ENCODE measurements at places on chromosomes 2 and 18.

GRCh38 chr18:74563999-74564398 is 29.7 kb downstream of the CNDP1 start:
- no peak for DNase-seq

DNA sequence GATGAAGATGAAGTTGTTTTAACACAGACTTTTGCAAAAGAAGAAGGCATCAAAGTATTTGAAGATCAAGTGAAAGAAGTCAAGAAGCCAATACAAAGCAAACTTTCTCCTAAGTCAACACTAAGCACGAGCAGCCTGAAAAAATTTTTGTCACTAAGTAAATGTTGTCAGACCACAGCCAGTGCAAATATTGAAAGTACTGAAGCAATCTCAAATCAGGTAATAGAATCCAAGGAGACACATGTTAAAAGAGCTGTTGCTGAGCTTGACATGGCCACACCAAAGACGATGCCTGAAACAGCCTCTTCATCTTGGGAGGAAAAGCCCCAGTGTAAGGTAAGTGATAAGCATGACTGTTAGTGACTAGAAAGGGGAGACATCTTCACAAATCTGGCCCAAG is 75.1 kb downstream of the FSIP2 start:
- DNase-seq = no peak

DNA sequence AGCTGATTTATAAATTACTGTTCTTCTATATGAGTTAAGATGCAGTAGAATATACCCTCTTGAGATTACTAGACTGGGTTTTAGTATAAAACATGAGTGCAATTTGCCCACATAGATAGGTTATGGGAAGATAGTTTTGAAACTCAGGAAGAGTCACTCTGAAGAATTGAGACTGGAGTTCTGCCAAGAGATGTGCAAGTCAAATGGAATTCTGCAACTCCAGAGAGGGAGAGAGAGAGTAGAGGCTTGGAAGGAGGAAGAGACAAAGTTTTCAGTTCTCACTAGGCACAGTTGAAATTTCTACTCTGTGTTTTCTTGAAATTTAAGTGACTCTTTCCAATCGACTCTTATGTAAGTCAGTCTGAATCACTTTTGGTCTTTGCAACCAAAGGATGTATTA is 878.8 kb downstream of the TSN start:
- no peak for DNase-seq

- no peak for DNase-seq
Measured at GRCh38 chr2:16008331-16008850, 68.0 kb downstream of the MYCN start.

- no peak for DNase-seq
Measured at GRCh38 chr2:240919161-240919781, 13.1 kb downstream of the CROCC2 start.

DNA sequence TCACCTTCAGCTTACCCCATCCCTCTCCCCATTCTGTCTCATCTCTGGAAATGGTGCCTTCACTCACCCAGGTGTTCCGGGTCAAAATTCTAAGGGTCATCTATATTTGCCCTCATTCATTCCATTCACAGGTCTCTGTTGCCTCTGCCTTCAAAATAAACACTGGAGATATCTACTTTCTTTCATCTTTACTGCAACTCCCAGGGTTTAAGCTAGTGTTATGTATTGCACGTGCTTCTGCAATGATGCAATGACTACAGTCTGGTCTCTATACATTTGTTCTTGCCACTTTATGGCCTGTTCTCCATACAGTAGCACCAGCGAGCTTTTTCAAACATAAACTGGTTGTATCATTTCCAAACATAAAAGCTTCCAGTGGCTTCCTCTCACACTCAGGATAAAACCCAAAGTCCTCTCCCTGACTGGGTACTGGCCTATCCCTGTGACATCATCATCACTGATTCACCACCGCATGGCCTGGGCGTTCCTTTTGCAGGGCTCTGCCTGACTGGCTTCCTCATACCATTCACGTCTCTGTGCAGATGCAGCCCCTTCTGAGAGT is 14.3 kb downstream of the DSG2 start:
- no peak for DNase-seq
